ENCODE measurements at places on chromosomes 5 and 9. TPM values are rescaled to one million over a fixed set of nuclear protein-coding genes. Genes with fewer than 3 reads are reported as not detected.

GRCh38 chr5:152288917-152289595, 116.0 kb downstream of the NMUR2 start:
- no peak for DNase-seq

- no peak for DNase-seq
These were observed 156.1 kb downstream of the FGF1 start for GRCh38 chr5:142529626-142530278.

DNA sequence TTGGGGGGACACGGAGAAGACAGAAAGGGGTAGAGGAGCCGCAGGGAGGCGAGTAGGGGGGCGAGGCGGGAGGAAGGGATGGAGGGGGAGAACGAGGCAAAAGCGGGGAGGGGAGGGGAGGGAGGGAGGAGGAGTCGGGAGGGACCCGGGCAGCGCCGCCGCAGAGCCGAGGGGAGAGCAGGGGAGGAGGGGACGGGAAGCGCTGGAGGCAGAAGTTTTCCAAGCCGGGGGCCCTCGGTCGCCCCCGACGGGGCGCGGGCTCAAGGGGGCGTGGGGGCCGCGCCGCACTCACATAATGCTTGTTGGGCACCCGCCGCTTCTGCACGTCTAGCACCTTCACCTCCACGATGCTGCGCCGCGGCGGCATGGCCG, 353 bp downstream of the SH3PXD2B start:
- DNase-seq = peak; percentile 60

DNA sequence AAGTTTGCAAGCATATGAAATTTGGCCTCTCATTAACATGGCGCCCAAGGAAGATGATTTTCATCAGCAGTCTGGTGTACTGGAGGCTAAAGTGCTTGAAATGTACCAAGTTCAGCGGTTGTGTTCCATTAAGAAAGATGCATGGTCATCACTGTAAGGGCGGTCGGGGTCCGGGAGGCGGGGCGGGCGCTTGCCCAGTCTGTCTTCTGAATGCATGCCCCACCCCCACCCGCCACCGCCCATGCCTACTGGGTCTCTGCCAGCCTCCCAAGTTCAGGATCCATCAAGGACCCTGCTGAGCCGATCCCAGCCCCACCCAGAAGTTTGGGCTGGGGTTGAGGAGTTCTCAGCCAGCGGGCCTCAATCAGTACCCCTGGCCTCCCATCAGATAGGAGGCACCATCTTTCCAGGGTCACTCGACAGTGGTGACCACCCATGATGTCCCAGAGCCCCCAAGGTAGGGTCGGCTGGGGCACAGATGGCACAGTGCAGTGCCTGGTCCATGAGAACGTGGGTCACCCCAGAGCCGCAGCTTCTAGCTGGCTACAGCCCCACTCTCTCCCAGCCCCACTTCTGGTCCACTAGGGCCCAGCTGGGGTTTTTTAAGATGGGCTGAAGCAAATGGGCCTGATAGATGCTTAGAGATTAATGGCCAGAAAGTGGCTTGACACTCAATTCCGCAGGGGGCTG, 24.4 kb upstream of the PRDM12 start:
- no peak for DNase-seq

The ZNF622 gene
- 55.1 TPM for total RNA-seq

- no peak for DNase-seq
These were observed 1.7 kb downstream of the STC2 start for GRCh38 chr5:173326501-173326960.

The DNAH5 gene
- total RNA-seq = 0.14 TPM

The EPB41L4A gene
- 22.3 TPM for total RNA-seq
